ENCODE measurements at places on chromosomes 12 and 14.

GRCh38 chr12:79644274-79645234 is 46.2 kb downstream of the PAWR start:
- DNase-seq: no peak

- no peak for DNase-seq
These were observed 111.5 kb upstream of the PRICKLE1 start for GRCh38 chr12:42701084-42701483.

GRCh38 chr12:51846271-51846691 is 2.2 kb downstream of the FIGNL2 start:
- DNase-seq: no peak

DNA sequence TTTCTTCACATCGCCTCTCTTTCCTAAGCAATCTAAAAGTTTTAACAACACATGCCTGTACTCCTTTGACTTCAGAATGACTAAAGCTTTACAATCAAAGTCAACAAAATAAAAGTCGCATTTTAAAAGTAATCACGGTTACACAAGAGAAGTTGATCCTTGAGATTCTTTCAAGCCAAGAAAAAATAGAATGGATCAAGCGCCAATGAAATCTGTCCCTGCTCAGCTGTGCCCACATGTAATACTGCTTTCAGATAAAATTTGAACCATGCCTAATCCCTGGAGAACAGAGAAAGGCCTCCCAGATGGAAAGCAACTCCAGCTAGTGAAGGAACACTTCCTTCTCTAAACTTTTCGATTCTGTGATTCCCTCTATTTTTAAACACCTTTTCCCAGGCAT is 113.1 kb downstream of the FBXL14 start:
- no peak for DNase-seq

DNA sequence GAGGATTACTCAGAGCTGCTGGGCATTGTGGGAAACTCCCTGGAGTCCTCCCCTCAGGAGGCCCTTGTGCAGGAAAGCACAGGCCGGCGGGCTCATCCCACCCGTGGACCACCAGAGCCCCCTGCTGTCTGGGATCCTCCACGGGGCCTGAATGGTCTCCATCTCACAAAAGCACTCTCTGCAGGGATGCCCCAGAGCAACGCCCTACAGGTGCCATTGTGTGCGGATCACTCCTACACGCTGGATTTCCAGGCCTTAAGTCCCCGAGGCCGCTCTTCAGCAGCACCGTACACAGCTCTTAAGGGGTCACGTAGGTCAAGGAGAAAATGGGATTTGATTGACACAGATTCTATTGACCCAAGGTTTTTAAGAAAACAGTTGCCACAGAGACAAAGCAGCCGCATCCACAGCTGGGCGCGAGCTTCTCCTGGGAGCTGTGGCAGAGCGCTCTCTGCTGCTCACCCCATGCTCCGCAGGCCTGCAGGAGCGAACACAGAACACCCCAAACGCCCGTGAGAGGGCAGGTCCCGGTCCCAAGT is 36.7 kb upstream of the RIMBP2 start:
- DNase-seq: no peak

GRCh38 chr12:91331371-91331770 is 148.8 kb upstream of the DCN start:
- no peak for DNase-seq

GRCh38 chr12:20969766-20970165 is 159.3 kb downstream of the SLCO1B3 start:
- DNase-seq: no peak

DNA sequence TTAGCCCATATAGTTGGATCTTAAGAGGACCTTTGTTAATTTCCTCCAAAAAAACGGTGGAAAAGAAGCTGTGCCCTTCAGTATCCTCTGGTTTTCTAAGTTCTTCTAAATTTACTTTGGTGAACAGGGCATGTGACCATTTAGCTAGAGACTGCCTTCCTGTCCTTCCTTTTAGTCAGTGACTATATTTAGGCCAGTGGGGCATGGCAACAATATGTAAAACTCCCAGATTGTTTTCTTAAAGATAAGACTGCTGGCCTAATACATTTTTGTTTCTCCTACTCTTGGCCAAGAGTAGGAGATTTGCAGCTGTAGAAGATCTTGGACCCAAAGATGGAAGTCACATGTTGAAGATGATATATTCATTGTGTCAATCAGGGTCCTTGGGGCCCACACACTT is 325.1 kb upstream of the DCN start:
- no peak for DNase-seq

DNA sequence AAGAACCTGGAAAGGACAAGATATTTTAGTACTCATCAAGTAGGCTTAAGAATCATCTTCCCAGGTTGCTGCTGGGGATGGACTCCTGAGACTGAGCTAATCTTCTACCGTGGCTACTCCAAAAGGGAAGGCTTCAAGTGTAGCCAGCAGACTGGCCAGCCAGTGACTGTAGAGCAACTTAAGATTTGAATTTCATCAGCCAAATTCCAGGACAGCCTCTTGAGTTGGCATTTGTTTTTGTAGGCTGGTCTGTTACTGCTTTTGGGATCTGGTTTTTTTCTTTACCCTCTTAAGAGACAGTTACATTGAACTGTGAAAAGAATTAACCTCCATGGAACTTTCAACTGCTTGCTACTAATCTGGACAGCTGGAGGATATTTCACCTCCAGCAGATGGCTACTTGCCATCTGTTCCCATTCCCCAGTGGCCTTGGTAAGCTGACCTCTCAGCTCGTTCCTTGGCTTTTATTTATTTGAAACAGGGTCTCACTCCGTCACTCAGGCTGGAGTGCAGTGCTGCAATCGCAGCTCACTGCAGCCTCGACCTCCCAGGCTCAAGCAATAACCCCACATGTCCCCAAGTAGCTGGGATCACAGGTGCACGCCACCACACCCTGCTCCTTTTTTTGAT is 20.7 kb downstream of the VTI1B start:
- DNase-seq: no peak

DNA sequence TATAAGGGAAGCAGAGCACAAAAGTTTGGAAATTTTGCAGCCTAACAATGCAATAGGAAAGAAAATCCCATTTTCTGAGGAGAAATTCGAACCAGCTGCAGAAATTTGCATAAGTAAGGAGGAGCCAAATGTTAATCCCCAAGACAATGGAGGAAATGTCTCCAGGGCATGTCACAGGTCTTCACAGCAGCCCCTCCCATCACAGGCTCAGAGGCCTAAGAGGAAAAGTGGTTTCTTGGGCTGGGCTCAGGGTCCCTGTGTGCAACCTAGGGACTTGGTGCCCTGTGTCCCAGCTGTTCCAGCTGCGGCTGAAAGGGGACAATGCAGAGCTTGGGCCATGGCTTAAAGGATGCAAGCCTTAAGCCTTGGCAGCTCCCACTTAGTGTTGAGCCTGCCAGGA is 190.0 kb downstream of the MDGA2 start:
- DNase-seq: no peak

GRCh38 chr12:73361156-73361863 is 1089.1 kb downstream of the TRHDE start:
- DNase-seq: no peak
